ENCODE measurements at places on chromosomes 4 and X.
A peak's percentile ranks its signal among the peaks of the same experiment; 100 is the strongest.

DNA sequence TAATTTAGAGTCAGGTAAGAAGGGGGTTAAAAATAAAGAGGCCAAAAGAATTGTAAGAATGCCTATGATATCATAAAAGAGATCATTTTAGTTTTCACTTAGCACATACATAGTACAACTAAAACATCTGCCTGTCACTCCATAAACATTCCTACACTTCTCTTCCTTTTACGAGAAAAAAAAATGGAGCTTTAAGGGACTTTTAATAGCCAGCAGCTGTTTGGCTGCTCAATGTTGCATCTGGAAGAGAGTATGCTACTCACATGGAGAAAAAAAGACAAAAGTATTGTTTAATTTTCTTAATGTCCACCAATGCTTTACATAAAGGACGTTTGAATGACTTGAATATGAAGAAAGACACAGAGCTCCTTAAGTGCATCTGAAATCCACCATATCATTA lies 48.7 kb upstream of the TNIP3 start:
- no peak for DNase-seq

- peak; percentile 85 for DNase-seq
Observed at GRCh38 chrX:22134681-22135080, 102.6 kb downstream of the PHEX start.

DNA sequence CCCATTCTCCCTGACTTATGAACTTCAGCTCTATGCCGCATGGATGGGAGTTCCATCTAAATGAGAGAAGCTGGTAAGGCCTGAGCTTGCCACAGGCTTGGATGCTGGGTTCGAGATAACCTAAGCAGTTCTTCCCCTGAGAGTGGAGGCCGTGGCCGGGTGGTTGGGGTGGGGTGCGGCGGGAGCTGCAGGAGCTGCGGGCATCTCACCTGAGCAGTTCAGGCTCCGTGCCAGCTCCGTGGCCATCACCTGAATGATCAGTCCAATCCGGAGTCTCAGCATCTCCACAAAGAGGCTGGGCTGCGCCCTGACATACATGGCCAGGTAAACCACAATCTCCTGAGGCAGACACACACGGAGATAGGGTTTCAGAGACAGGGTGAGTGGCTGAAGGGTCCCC lies 77.6 kb downstream of the PHKA2 start:
- no peak for DNase-seq

- DNase-seq = no peak
Observed at GRCh38 chr4:170122252-170122651, 32.5 kb upstream of the AADAT start.

GRCh38 chrX:136321532-136321931 lies 20.8 kb downstream of the ADGRG4 start:
- no peak for DNase-seq

DNA sequence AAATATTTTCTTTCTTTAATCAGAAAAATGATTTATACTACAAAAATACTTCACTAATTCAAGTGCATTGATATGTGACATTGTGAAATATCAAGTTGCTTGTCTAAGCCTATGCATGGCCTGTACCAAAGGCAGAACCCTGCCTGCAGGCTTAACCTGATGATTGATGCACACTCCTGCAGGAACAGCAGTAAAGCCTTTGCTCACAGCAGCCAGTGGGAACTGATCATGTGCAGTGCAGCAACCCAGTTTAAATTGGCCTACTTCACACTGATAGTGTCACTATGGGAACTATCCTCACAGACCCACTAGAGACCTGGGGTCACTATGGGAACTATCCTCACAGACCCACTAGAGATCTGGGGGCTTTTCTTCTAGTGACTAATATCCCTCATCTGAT lies 603.8 kb downstream of the RAPGEF2 start:
- no peak for DNase-seq

- no peak for DNase-seq
Observed at GRCh38 chrX:151929126-151929525, 16.4 kb downstream of the MAGEA4 start.

- DNase-seq = no peak
Observed at GRCh38 chr4:87188932-87189331, 31.5 kb downstream of the KLHL8 start.

- peak; percentile 66 for DNase-seq
Observed at GRCh38 chrX:53930515-53931380, 113.5 kb downstream of the PHF8 start.

DNA sequence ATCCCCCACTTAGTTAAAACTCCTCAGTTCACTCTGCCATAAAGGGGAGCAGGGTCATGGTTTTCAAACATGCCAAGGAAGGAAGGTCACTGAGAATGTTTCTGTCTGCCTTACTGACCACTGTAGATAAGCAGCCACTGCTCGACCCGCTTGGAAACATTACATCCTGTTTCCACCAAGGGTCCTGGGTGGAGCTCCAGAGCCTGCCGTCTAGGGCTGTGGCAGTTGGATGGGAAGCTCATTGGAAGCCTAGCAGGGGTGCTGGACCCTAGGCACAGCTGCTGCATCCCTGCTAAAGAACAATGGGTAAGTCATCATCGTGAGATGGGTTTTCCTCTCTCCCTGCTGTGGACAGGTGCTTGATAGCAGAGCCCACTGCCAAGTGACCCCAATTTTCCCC lies 76.0 kb upstream of the SRD5A3 start:
- no peak for DNase-seq

DNA sequence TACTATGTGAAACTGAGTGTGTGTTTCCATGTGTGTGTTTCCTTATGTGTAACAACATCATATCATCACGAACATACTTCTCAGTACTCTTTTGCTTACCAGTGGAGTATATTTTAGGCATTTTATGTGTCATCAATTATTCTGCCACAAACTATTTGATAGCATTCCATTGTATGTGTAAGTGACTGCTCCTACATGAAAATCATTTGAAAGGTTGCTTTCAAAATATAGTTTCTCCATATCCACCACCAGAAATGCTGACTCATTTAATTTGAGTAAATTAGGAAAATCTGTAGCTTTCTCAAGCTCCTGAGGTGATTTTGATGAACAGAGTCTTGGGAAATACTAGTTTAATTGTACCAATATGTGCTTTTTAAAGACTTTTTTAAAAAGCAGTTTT lies 376.2 kb downstream of the PCDH18 start:
- peak; percentile 75 for DNase-seq

DNA sequence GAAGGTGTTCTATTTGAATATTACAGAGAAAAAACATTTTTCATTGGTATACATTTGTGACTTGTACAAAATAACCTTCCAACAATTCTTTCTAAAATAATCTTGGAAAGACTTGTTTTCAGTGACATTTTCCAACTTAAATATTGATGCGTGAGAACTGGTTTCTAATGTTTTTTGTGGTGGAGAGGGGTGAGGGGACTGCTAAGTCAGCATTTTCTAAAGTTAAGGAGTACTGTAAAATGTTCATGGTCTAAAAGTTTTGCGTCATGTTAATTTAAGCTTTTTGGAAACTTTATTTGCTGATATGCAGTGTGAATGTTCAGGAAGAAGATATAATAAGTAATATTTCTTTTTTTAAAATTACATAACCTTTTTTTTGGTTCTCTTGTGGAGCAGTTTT lies 229.3 kb downstream of the MAGEB5 start:
- no peak for DNase-seq

DNA sequence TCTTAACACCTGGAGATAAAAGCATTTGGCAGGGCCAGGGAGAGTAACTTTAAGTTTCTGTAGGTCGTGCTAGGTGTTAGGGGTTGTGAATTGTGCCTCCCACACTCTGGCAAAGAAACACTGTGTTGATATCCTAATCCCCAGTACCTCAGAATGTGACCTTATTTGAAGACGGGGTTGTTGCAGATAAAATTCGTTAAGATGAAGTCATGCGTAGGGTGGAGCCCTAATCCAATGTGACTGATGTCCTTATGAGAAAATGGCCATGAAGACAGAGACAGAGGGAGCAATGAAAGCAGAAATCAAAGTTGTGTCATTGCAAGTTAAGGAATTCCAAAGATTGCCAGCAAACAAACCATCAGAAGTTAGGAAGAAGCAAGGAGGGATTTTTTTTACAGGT lies 40.5 kb upstream of the BBS12 start:
- no peak for DNase-seq

DNA sequence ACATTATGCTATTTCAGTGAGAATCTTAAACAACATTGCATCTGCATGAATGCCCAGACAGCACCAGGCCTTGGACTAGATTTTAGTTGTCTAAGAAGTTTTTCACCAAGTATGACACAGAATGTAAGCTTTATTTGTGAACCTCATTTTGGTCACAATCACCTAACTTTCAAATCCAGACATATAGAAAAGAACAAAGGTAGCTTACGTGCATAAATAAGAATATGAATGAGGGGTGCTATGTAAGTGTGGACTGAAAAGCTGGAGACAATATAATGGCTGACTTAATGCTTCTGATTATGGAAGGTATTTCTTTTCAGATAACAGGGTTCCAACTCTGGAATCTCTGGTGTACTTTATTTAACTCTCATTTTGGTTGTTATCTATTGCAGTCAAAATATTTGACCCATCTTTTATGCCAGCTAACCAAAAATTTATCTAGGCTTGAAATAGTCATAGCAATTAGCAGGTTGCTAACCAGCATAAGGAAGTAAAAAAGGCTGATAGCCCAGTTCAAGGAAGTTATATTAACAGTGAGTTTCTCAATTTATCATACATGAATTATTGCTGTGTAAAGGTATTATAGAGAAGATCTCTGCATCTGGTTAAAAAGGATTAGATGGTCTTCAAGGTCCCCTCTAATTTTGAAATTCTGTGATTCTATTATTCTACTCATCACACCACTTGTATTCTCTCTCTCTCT lies 36.5 kb downstream of the SLC7A11 start:
- DNase-seq = no peak

- no peak for DNase-seq
Observed at GRCh38 chrX:43756076-43756475, 100.0 kb downstream of the MAOA start.

DNA sequence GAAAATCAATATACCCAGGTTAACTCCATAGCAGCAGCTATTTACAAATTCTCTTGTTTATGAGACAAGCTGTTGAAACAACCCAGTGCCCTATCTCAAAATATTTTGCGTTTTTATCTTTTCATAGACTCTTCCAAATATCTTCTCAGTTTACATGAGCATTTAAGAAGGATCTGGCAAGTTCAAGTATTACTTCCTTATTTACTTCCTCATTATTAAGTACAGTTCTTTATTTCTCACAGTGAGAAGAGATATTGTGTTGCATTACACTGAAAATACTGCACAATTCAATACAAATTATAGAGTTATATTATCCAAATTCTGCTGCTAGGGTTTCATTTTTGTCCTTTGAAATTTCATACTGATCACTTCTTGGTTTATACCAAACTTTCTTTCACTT lies 43.6 kb upstream of the UCP1 start:
- no peak for DNase-seq

Measured in LHCN-M2 (cell line).